ENCODE measurements at places on chromosomes 3 and 15.

DNA sequence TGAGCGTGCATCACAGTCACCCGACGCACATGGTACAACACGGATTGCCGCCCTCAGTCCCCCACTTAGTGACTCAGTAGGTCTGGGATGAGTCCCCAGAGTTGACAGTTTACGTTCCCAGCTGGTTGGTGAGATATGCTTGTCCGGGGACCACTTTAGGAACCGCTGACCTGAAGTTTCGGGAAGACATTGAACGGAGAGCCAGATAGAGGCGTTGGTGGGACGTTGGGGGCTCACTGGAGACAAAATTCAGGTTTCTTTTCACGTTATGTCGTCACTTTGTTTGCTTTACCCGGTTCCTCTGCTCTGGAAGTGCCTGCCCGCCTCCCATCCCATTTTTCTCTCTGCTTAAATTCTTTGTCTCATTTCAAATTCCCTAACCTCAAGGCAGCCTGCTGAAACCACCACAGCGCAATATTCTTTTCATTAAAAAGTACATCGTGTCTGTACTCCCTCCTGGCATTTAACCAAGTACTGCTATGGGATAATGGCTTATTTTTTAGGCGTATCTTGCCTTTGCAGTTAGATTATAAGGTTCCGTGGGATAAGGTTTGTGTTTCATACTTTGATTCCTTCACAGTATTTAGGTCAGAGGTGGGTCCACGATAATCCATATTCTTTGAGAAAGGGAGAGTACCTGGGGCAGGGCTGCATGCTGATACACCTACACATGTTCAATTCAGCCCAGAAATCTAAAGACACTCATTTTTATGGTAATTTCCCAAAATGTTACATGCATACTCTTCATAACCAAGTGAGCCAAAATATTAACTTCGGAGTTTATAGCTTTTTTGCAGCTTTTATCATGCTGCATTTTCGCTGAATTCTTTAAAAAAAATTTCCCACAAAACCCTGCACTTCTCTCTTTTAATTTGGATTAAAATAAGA, 921 bp downstream of the LMLN start:
- peak; percentile 90 for DNase-seq

DNA sequence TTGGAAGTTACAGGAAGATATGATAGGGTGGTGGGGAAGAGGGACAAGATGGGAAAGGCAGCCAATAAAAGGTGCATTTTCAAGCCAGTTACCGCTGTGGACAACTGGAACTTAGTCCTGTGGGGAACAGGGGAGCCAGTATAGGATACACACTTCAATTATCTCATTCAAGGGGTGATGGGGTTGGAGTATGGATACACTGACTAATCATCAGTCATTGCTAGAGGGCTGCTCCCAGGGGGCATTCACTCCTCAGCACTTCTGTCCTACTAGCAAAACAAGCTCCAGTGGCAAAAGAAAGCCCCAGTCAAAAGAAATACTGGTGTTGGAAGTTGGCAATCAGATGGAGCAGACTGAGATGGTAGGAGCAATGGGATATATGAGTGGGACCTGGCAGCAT, 183.4 kb upstream of the GADL1 start:
- no peak for DNase-seq

GRCh38 chr3:191345334-191345733, 15.0 kb upstream of the UTS2B start:
- DNase-seq, result no peak

GRCh38 chr3:194030372-194030771, 105.6 kb upstream of the HES1 start:
- no peak for DNase-seq

DNA sequence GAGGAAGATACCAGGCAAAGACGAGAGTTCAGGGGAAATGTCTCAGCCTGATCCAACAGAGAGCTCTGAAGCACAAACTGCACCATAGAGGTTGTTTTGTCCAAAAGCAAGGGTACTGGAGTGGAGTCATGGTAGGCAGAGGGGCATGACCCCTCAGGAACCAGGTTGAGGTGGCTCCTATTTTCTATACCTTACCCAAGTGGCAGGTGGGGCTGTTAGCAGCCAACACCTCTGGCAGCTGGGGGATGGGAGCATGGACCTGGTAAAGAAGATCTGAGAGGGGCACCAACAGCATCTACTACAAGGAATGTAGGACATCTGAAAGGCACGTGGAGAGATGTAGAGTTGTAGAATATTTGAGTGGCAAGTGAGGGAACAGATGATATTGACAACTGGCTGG, 85.2 kb downstream of the GAP43 start:
- DNase-seq, result no peak

DNA sequence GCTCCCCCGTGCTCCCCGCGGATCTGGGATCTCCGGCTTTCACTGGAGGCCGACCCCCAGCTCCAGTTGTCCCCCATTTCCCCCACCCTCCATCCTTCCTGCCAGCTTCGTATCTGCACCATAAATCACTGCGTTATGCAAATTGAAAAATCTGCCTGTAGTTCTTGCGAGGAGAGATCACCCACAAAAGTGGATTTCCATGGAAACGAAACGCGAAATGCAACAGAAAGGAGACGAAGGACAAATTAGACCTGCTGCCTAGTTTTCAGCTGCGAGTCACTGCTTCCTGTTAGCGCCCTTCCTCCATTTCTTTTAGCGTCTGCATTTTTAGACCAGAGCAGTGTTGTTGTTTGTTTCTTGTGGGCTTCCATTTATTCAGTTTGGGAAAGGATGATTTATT, 127.1 kb upstream of the ATP10A start:
- no peak for DNase-seq
